ENCODE measurements at places on chromosomes 13 and 19. TPM values are rescaled to one million over a fixed set of nuclear protein-coding genes. Genes with fewer than 3 reads are reported as not detected.

DNA sequence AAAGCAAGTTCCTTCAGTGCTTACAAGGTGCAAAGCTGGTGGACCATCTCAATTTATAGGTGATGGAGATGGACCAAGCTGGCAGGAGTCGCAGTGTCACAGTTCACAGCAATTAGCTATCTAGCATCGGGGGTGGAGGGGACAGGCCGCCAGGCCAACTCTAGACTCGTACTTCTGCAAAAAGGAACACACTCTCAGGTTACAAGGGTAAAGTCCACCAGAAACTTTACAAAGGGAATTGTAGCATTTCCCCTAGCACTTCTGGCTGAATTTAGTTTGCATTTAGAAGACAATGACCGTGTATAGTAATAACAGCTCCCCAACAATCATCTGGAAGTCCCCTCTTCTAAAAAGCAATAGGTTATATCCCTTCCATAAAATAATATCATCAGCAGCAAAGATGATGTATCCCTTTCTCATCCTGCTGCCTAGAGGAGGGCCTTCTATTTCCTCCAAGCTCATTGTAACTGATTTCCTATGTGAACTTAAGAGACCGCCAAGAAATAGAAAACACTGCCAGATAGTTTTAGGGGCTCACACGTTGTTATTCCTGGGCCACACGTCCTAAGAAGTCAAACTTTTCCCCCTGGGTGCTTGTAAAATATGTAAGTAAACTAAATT is 8.5 kb upstream of the DOCK9 start:
- no peak for DNase-seq

- DNase-seq: peak; percentile 47
These were observed at the start of gene POU2F2 for GRCh38 chr19:42132030-42132628. TSS of gene POU2F2 (minus strand) at chr19:42132446. CDS start at chr19:42132411, 35 bp downstream.

GRK1 gene
- total RNA-seq: not detected

GRCh38 chr19:52687684-52688083 is 47.2 kb downstream of the ZNF611 start:
- no peak for DNase-seq

GRCh38 chr19:51137792-51138425 is 4.2 kb upstream of the SIGLEC7 start:
- DNase-seq: no peak

DNA sequence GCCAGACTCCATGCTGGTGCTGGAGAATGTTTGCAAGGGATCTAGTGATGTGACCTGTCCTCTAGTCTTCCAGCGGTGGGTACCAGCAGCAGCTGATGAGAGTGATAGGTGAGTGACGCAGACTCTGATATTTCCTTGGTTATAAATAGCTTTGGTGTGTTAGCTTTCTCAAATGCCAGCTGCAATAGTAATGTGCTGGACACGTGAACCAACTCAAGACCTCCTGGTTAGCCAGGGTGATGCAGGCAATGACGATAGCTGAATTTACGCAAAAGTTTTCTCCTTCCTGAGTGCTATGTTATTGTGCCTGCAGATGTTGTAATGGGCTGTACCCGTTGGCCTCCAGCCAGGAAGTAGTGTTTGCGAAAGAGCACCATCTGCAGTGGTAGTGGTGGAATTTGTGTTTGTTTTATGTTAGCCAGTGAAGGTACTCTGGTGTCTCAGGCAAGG is 129.5 kb downstream of the CYSLTR2 start:
- peak; percentile 99 for DNase-seq

DNA sequence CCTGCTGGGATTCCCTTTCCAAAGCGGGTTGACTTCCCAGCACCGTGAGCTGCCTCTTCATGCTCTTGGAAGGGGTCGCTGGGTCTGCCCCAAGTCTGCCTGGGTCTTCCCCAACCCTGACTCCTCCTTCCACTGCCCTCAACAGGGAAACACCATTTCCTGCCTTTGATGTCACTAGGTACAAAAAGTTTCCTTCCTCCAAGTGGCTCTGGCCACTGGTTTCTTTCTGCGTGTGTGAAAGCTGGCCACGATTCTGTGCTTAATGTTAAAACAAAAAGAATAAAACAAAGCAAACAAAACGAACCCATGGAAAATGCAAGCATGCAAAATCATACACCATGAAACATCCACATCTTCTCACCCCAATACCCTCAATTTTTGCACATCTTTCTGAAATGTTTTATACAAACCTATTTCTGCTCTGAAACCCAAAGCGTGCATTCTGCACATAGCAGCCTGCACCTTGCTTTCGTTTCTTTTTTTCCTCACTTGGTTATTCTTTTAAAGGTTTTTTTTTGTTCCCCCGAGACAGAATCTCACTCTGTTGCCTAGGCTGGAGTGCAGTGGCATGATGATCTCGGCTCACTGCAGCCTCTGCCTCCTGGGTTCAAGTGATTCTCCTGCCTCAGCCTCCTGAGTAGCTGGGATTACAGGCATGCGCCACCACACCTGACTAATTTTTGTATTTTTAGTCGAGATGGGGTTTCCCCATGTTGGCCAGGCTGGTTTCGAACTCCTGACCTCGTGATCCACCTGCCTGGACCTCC is 12.5 kb upstream of the TNFSF9 start:
- no peak for DNase-seq

DNA sequence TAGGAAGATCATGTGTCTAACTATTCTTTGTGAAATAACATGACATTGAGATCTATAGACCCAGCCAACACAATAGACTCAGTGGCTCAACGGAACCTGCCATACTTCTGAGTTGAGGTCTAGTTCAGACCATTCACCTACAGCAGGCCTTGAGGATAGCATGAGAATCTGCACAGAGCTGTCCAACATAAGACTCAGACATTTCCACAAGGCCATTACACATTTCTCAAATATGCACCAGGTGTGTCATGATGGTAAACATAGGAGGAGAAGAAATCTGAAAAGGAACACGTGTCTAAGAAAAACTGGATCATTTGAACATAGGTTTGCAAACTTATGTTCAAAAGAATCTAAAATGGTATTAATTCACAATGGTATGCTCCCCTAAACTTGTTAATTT is 421.4 kb downstream of the SLITRK6 start:
- peak; percentile 20 for DNase-seq

- DNase-seq: peak; percentile 41
These were observed 7.9 kb downstream of the UNC13A start for GRCh38 chr19:17680230-17680722.

GRCh38 chr13:49417161-49417560 is 26.7 kb downstream of the CAB39L start:
- no peak for DNase-seq

DNA sequence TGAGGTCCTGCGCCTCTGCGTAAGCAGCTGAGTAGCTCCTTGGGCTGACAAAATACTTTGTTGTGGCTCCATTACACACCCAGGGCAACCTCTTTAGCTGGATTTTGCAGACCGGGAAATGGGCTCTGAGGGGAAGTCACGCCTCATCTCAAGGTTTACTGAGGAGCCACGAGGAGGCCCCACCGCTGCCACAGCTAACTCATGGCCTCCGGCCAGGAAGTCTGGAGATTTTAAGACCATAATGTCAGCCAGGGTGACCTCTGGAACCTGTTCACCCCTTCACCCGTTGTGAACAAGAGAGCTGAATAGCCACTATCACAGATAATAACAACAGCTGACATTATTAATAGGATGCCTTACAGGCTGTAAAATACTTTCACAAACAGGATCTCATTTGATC is 351.3 kb upstream of the TMTC4 start:
- DNase-seq: no peak

DNA sequence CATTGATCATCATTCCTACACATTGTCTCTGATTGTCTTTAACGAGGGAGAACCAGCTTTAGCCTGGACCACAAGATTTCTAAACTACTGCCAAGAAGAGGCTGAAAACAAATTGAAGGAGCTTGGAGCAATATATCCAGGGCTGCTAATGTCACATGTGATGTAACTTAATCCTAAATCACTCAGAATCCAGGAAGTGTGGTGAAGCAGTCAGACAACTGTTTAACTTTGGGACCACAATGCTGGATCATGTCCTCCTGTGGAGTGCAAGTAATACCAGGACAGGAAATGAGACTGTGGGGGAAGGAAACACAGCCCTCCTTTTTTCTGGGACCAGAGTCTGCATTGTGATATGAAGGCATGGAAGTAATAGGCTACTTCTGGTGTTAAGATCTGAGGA is 430.2 kb downstream of the KCTD12 start:
- DNase-seq: peak; percentile 93

NRTN gene
- 0.53 TPM for total RNA-seq

LMTK3 gene
- 0.05 TPM for total RNA-seq

DNA sequence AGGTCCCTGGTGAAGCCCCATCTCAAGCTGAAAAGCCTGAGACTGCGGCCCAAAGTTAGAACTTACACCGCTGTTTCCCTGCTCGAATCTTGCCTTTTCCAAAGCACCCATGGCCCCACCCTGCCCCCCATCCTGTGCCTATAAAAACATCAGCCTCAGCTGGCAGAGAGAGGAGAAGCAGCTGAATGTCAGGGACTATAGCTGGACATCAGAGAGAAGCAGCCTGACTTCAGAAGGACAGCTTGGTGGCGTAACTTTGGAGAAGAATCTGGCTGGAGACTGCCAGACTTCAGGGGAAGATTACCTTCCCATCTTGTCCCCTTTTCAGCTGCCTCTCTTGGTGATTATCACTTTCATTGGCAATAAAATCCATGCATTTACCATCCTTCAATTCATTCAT is 9.3 kb upstream of the RCBTB2 start:
- no peak for DNase-seq

- no peak for DNase-seq
These were observed 307.9 kb downstream of the HS6ST3 start for GRCh38 chr13:96397807-96398206.

TUBA3C gene
- 189 TPM for total RNA-seq

DNA sequence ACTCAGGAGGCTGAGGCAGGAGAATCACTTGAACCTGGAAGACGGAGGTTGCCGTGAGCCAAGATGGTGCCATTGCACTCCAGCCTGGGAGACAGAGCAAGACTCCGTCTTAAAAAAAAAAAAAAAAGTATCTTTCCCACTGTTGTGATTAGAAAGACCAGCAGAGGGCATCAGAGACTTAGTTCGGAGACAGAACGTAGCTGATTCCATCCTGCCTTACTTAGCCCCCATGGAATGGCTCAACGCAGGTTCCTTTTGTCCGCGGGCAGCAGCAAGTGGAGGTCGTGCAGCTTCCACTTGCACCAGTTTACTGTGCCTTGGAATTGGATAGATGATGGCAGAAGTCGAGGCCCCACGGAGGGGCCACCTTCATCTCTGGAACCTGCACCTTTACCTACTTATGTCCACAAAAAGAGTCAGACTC is 8.1 kb downstream of the TIMM29 start:
- DNase-seq: peak; percentile 83

GRCh38 chr13:111474136-111475002 is 153.9 kb downstream of the TEX29 start:
- peak; percentile 43 for DNase-seq

DNA sequence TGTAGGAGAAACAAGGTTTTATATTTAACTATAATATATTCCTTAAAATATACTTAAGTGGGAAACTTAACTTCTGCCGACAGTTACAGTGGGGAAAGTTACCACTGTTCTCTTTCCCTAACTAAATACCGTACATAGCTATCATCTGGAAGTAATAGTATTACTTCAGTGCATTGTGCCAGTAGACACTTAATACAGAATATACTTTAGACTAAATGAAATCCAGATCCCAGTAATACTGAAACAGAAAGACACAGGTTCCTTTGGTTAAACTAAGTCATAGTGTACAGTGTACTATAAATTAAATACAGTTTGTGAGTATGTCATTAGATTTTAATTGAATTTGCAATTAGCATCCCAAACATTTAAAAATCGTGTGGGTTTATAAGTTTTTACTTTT is 107.5 kb downstream of the PCCA start:
- no peak for DNase-seq

DNA sequence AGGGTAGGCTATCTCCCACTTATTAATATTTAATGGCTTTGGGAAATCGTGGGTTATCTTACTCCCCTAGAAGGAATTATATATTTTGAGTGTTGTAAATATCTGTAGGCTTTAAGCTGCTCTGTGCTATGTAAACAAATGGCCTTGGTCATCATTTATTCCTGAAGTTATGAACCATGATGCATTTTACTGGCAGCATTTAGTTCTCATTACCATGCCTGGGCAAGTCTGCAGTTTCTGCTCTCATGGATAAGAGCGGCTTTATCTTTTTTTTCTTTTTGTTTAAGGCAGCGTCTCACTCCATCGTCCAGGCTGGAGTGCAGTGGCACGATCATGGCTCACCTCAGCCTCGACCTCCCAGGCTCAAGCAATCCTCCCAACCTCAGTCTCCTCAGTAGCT is 156.1 kb downstream of the IRS2 start:
- no peak for DNase-seq

GRCh38 chr13:65615506-65615905 is 1614.6 kb downstream of the PCDH9 start:
- DNase-seq: no peak

DNA sequence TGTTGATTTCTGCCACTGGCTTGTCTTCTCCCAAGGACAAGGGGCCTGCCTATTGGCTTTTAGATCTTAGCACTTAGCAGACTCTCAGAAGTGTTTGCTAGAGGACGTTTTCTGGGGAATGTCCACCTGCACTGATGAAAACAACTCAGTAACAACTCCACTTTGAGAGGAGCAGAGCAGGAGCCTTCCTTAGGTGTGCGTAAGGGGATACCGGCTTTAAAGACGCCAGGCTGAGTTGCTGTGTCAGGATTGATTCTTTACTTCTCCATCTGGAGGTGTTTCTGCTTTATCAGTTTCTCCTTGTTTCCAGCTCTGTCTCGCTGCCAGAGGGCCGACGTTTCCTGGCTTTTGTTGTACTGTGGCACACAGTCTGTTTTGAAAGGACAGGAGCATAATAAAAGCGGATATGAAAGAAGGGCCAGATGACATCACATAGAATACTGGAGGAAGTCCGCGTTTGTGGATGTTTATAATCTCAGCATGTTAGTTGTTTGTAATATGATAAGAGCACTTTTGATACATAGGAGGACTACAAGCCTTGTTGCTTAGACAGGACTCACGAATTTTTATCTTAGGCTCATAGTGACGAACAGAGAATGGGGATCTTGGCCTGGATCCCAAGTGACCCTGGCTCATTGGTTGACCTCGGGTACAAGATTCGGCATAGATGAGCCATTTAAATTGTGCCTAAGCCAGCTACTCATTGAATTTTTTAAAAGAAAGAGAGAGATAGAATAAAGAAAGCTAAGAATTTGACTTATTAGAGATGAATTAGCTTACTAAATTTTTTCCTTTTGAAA is 34.6 kb downstream of the COL4A2 start:
- DNase-seq: no peak

DNA sequence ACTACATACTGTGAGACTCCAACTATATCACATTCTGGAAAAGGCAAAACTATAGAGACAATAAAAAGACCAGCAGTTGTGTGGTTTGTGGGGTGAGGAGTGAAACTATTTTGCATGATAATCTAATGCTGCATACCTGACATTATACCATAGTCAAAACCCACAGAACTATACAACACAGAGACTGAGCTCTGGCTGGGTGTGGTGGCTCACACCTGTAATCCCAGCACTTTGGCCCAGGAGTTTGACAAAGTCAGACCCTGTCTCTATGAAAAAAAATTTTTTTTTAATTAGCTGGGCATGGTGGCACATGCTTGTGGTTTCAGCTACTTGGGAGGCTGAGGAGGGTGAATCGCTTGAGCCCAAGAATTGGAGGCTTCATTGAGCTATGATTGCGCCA is 11.9 kb downstream of the ZNF541 start:
- DNase-seq: no peak

GRCh38 chr13:25415241-25415640 is 43.5 kb downstream of the ATP8A2 start:
- DNase-seq: no peak

- no peak for DNase-seq
These were observed 14.0 kb upstream of the CRTC1 start for GRCh38 chr19:18669524-18669817.

GRCh38 chr13:114268344-114269280 is 12.8 kb upstream of the UPF3A start:
- no peak for DNase-seq

- DNase-seq: no peak
These were observed 360.5 kb downstream of the LIG4 start for GRCh38 chr13:107854880-107855279.

All from HT1080 (cell line).